ENCODE measurements at places on chromosomes 13 and 19.

DNA sequence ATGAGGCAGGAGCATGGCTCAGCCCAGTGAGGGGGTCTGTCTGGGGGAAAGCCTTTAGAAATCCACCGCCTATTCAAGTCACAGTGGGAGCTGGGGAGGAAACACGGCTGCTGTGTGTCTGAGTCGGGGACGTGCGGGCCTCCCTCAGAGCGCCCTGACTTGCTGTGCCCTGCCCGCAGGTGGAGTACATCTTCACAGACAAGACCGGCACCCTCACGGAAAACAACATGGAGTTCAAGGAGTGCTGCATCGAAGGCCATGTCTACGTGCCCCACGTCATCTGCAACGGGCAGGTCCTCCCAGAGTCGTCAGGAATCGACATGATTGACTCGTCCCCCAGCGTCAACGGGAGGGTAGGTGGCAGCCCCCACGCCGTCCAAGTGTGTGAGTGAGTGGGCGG, 137.8 kb upstream of the MCF2L start:
- no peak for DNase-seq

DNA sequence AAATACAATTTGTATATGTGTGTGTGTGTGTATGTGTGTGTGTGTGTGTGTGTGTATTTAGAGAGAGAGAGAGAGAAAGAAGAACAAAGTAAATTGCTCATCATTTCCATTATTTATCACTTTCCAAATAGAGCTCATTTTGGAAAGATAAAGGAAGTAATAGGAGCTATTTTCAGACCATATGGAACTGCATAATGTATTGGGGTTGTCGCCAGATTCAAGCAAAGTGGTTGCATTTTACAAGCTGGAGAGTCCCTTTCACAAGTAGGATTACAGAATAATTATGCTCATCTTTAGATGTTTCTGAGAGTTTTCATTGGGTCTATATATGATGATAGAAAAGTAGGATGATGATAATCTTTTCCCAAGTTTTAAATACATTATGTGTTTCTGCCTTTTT, 842.7 kb upstream of the SLC10A2 start:
- no peak for DNase-seq

GRCh38 chr13:60114499-60115028, 49.2 kb downstream of the DIAPH3 start:
- DNase-seq, result no peak

DNA sequence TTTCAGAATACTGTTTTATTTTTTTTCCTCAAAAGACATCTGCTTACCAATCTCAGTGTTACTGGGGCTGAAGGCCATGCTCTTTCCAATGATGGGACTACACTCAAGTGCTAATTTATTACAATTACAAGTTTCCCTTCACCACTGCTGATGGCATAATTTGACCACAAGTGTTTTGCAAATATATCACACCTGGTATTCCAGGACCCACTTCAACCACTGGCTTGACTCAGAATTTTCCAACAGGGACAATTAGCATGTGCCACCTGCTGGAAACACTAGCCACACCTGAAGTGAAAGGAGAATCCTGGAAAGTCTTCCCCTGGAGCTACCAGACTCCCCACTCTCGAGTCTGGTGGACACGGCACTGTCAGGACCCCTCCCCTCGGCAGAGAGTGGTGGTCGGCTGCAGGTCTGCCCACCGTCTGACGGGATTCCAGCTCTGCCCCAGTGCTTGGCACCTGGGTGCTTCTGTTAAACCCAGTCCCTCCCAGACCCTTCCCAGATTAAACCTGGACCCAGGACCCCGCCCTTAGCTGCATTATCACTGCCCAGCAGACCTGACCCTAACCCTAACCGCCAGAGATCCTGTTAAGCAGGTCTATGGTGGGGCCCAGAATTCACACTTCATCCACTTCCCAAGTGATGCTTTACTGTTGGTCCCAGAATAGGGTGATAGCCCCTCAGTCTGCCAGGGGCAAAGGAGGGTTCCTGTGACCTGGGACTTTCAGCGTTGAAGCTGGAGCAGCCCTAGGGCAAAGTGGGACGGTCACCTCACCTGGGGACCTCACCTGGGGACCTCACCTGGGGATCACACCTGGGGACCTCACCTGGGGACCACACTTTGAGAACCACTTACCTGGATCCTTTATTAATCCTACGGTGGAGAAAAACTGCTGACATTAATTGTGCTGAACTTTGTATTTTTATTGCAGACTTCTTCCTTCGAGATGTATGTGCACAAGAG, 17.6 kb upstream of the RASA3 start:
- DNase-seq, result no peak

- DNase-seq, result no peak
These were observed 83.6 kb downstream of the C1QTNF9 start for GRCh38 chr13:24392972-24393371.

GRCh38 chr19:10655457-10656312, 1.5 kb downstream of the ILF3 start:
- no peak for DNase-seq

GRCh38 chr19:40553885-40554857, 22.5 kb upstream of the SHKBP1 start:
- no peak for DNase-seq

- DNase-seq, result peak; percentile 14
These were observed 442 bp upstream of the FGF14 start for GRCh38 chr13:102402290-102402689.

DNA sequence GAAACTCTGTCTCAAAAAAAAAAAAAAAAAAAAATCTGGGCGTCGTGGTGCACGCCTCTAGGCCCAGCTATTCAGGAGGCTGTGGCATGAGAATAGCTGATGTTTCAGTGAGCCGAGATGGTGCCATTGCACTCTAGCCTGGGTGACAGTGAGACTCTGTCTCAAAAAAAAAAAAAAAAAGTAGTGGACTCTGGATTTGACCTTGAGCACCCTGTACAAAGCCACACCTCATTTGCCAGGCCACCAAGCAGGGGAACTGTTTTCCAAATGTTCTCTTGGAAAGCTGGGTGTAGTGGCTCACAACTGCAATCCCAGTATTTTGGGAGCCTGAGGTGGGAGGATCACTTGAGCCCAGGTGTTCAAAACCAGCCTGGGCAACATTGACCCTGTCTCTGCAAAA, 3.8 kb upstream of the ZNF555 start:
- no peak for DNase-seq

GRCh38 chr13:47288546-47288945, 391.7 kb upstream of the HTR2A start:
- DNase-seq, result no peak

GRCh38 chr13:45219123-45219891, 18.5 kb upstream of the KCTD4 start:
- DNase-seq, result no peak

- DNase-seq, result no peak
These were observed 757.6 kb downstream of the LIG4 start for GRCh38 chr13:107457686-107458085.

- DNase-seq, result peak; percentile 56
These were observed 2.5 kb upstream of the NR2C2AP start for GRCh38 chr19:19205416-19206410.

DNA sequence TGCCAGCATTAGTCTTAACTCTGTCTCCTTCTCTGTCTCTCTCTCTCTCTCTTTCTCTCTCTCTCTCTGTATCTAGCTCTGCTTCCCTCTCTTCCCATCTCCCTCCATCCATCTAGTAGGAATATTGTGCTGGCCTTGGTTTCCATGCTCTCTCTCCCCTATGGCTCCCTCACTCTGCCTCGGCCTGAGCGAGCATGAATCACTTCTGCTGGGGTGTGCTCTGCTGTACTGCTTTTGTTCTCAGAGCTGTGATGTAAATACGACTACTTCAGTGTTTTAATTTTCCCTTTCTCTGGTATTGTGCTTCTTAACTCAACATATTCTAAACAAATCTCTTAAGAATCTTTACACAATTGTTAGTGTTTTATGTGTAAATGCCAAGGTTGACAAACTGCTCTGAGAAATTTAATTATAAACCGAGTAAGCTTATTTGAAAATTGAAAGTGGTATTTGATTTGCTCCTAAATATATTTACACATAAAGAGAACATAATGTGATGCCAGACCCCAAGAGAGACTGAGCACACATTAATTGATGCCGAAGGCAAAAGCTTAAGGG, 211.5 kb upstream of the KL start:
- no peak for DNase-seq

GRCh38 chr13:24539500-24540165, 27.1 kb upstream of the PARP4 start:
- DNase-seq, result no peak

DNA sequence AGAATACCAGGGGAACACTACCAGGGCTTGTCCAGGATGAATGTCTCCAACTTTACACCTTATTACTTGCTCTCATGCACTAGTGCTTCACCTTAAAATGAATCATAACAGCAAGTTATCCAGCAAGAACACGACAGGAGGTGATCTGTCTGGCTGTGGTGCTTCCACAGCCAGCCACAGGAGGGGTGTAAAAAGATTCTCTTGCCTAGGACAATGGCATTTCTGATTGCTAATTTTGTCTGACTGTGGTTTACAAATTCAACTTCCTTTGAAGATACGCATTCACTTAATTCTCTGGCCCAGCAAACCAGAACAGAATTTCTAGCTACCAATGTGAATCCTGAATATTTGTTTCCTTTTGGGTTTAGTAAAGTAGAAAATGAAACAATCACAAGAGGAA, 23.1 kb upstream of the COG3 start:
- no peak for DNase-seq

GRCh38 chr13:43766725-43767124, 20.0 kb downstream of the ENOX1 start:
- no peak for DNase-seq

- DNase-seq, result no peak
These were observed 3.4 kb downstream of the PTGIR start for GRCh38 chr19:46621191-46622117.

DNA sequence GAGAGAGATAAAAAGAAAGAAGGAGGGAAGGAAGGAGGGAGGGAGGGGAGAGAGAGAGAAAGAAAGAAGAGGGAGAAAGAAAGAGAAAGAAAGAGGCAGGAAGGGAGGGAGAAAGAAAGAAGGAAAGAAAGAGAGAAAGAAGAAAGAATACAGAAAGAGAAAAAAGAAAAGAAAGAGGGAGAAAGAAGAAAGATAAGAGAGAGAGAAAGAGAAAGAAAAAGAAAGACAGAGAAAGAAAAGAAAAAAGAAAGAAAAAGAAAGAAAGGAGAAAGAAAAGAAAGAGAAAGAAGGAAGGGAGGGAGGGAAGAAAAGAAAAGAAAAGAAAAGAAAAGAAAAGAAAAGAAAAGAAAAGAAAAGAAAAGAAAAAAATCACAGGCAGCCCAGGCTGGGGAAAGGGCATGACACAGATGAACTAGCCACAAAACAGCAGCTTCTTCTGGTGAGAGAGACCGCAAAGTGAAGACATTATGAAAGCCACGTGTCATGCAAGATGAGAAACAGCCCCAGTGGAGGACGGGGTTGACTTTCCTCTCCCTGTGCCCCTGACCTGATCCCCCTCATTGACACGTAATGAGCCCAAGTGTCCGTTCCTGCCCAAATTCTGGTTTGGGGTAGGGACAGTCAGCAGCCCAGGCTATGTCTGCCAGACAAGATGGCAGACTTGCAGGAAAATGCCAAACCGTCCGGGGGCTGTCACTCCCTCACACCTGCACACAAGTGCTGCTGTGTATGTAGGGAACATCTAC, 102.1 kb downstream of the INSR start:
- no peak for DNase-seq

GRCh38 chr13:27130223-27130978, 41.2 kb downstream of the USP12 start:
- no peak for DNase-seq

DNA sequence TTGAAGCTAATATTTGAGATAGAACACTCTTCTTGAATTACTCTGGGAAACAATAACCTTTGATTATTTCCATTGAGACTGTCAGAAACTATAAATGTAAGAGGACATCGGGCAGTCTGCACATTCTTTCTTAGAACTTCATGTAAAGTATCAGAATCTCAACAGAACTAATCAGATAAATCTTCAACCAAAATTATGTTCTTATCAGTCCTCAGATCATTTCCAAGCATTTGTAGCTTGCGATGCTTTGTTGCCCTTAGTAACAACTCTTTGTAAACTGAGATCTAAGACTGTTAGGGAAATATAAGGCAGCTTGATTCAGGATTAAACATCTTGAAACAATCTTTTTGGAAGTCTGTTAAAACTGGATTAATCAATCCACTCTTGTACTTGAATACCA, 70.3 kb downstream of the FNDC3A start:
- no peak for DNase-seq

DNA sequence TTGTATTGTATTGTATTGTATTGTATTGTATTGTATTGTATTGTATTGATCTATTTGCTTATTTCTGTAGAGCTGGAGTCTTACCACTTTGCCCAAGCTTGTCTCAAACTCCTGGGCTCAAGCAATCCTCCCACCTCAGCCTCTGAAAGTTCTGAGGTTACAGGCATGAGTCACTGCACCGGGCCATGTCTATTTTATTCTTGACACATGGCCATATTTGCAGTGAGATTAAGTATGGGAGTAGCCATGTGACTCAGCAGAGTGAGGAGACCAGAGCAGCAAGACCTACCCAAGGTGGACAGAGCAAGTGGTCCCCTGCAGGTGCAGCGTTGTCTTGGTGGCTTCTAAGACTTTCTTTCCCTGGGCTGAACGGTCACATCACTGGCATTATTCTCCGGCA, 49.1 kb upstream of the UBAC2 start:
- no peak for DNase-seq

- DNase-seq, result no peak
These were observed 9.2 kb downstream of the LMTK3 start for GRCh38 chr19:48502350-48503018.

DNA sequence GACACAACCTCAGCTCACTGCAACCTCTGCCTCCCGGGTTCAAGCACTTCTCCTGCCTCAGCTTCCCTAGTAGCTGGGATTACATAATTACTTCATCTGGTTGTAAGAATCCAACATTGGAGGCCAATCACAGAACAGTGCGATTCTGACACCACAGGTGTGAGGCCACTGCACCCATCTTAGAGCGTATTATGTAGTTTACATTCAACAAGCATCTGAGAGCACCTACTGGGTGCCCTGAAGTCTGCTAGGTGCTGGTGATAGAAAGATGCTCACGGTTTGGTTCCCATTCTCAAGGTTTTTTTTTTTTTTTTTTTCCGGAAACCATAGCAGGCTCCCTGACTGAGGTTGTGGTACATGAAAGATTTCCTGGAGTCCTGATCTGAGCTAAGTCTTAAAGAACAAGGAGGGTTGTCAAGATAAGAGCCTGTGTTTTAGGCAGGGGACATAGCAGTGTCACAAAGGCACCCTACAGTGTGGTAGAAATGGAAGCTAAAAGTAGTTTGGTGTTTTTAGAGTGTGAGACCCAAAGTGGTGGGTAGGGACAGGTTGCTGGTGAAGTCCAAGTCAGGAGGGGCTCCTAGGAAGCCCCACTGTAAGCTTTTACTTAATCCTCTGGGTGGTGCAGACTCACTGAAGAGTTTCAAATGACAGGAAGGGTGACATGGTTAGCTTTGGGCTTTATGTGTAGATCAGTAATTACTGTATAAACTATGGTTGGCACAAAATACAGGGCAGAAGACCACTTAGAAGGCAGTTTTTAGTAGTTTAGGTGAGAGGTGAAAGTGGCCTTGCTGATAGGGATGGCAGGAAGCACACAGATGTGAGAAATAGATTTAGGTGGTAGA, 15.2 kb downstream of the SAE1 start:
- DNase-seq, result no peak

- no peak for DNase-seq
These were observed 5.5 kb upstream of the SAE1 start for GRCh38 chr19:47124937-47125668.

All from nucleus accumbens (tissue), 56 donors.